ENCODE measurements at places on chromosomes 1 and 21.

- DNase-seq: no peak
These were observed 113.0 kb upstream of the ARHGEF16 start for GRCh38 chr1:3341236-3341994.

- peak; percentile 85 for DNase-seq
These were observed 204.7 kb downstream of the LHX8 start for GRCh38 chr1:75338616-75339483.

DNA sequence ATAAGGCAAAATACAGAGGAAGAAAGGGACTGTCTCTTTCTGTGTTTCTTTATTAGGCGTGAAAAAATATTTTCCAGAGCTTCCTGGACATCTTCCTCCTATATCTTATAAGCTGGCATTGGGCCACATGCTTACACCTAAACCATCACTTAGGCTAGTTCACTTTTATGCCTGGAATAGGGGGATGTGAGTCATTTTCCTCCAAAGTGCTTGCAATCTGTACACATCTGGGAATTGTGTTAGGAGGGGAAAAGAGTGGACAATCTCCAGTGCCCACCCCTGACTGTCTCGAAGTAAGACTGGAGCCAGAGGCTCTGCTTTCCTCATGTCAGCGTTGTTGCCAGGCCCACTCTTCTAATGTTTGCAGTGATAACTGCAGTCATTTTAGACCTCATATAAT, 29.9 kb downstream of the GIPC2 start:
- no peak for DNase-seq

DNA sequence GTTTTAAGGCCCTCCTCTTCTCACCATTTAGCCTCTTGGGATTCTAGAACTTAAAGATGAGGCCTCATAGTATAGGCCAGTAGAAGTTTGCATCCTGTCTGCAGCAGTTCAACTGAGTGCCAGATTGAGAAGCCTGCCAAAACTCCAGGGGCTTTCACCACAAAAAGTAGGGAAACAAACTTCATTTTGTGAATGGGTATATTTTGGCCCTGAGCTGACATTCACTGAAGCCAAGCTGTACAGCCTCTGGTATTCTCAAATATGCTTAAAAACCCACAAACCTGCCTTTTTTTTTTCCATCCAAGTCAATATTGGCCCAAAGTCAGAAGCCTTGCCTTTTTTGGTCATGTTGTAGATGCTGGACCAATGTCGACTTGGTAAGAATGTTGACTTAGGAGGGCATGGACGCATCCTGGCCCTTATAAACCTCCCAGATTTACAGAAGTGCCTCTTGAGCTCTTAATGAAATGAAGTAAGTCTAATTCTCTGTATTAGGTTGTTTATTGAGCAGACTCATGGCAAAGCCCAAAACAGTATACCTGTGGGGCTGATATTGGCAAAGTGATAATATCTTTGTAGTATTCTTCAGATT, 337.5 kb downstream of the CHRM3 start:
- DNase-seq: no peak

GRCh38 chr1:116318897-116319296, 54.1 kb upstream of the ATP1A1 start:
- DNase-seq: no peak

- peak; percentile 53 for DNase-seq
These were observed 25.4 kb downstream of the FMN2 start for GRCh38 chr1:240116831-240117769.

GRCh38 chr1:59110271-59110670, 186.6 kb upstream of the FGGY start:
- DNase-seq: no peak

GRCh38 chr1:19113697-19114092, 96.4 kb downstream of the UBR4 start:
- DNase-seq: no peak

DNA sequence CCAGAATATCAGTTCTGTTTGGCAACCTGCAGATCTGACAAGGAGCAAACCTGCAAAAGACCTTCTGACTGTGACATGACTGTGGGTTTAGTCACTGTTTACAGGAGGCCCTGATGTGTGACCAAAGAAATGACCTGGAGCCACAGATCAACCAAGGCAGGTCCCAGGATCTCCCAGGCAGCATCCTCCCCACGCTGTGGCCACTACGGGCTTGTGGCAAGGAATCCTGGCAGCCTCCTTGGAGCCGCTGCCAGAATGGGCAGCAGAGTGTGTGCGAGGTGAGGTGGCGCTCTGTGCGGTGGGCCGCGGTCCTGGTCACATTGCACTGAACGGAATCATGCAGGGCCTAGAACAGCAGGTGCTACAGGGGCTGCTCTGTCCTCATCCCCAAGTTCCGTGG, 15.9 kb downstream of the MCM3AP start:
- DNase-seq: no peak

GRCh38 chr1:29655945-29656850, 419.9 kb downstream of the PTPRU start:
- DNase-seq: peak; percentile 75

- no peak for DNase-seq
These were observed 633.9 kb upstream of the PTBP2 start for GRCh38 chr1:96087719-96088118.

- DNase-seq: peak; percentile 76
These were observed at the start of gene KIF17 for GRCh38 chr1:20717452-20718342. TSS of gene KIF17 (minus strand) at chr1:20718007. CDS start at chr1:20717706, 301 bp downstream.

DNA sequence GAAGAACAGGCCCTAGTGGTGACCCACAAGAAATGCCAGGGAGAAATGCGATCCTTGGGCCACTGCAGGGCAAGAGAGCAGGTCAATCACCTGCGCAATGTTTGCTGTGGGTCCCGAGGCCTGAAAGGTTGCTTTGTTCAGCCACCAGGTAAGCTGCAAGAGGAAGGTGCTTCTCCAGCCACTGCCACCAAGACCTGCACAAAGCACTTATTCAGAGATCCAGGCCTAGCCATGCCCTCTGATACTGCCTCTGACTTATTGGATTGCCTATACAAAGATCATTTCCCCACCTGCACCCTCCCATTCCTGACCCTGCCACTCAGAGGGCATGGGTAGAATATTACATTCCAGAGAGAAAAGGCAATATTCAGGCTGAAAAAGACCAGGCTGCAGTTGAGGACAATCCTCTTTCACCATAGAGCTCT, 349.4 kb upstream of the NFIA start:
- no peak for DNase-seq

- DNase-seq: peak; percentile 83
These were observed 19.7 kb downstream of the BTG2 start for GRCh38 chr1:203325026-203325417.

GRCh38 chr1:161009602-161010211, 11.2 kb downstream of the F11R start:
- no peak for DNase-seq

DNA sequence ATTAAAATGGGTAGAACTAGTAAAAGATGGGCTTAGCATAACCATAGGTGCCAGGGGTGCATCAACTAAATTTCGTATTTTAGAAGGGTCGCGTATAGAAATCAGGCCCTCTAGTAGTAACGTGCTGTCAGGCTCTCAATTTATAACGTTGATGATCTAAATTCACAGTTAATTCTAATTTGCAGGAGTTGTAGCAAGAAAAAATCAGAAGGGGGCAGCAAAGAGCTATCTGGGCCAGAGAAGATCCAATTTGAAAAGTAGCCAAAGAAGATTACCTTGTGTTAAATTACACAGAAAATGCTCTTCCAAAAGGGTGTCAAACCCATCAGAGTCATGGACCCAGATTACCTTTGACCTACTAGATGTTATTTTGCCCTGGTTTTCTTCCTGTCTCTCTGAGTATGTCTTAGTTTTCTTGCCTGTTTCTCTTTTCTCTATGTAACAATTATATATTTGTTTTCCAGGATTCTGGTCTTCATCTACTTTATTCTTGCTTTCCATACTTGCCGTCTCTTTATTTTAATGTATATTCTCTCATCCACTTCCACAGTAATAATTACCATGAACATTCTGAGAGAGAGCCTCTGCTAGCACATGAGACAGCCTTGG, 1030.9 kb downstream of the AMY1C start:
- DNase-seq: peak; percentile 77

- no peak for DNase-seq
These were observed 18.1 kb upstream of the PRDM2 start for GRCh38 chr1:13681921-13682320.

DNA sequence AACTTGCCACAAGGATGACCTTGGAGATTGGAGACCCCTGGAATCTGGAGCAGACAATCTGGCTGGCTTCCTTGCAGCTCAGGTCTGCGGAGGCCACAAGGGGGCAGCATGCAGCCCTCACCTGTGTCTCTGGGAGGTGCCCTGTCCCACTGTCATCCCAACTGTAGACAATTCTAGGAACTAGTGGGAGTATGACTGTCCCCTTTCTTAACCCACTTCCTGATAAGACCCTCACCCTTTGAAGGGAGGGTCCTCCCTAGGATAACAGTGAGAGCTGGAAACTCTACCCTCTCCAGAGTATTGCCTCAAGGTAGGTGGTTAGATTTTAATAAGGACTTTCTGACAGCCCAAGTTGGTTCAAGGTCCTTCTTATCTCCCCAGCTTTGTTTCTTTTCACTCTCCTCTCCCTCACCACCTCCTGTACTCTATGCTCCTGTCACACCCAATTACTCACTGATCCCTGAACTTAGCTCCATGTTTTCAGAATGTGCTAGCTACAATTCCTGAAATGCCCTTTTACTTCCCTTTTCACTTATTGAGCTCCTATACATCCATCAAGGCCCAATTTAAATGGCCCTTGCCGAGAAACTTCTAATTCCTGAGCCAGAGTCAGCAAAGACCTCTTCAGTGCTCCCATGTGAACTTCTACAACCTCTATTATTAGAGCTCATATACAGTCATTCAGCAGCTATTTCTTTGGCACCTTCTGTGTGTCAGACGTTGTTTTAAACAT, 9.2 kb upstream of the KCNQ4 start:
- peak; percentile 49 for DNase-seq

- DNase-seq: no peak
These were observed 150.1 kb downstream of the PLA2G4A start for GRCh38 chr1:186978596-186979556.

- no peak for DNase-seq
These were observed 26.2 kb upstream of the C1orf105 start for GRCh38 chr1:172394141-172394751.

GRCh38 chr1:18881642-18882431, 20.5 kb downstream of the ALDH4A1 start:
- DNase-seq: no peak

- no peak for DNase-seq
These were observed 131.9 kb downstream of the AK5 start for GRCh38 chr1:77413541-77414335.

GRCh38 chr1:160271025-160271424, 8.7 kb upstream of the DCAF8 start:
- no peak for DNase-seq

- DNase-seq: no peak
These were observed 13.3 kb downstream of the COL6A2 start for GRCh38 chr21:46111193-46111571.

GRCh38 chr1:69932760-69933159, 272.6 kb downstream of the LRRC40 start:
- no peak for DNase-seq

- DNase-seq: no peak
These were observed 146.9 kb upstream of the C1orf174 start for GRCh38 chr1:4046836-4047461.

GRCh38 chr1:208173749-208174148, 70.4 kb downstream of the PLXNA2 start:
- DNase-seq: no peak

GRCh38 chr1:26789931-26790330, 2.2 kb downstream of the PIGV start:
- no peak for DNase-seq

- DNase-seq: no peak
These were observed 211.1 kb downstream of the SMYD3 start for GRCh38 chr1:246295968-246296367.

DNA sequence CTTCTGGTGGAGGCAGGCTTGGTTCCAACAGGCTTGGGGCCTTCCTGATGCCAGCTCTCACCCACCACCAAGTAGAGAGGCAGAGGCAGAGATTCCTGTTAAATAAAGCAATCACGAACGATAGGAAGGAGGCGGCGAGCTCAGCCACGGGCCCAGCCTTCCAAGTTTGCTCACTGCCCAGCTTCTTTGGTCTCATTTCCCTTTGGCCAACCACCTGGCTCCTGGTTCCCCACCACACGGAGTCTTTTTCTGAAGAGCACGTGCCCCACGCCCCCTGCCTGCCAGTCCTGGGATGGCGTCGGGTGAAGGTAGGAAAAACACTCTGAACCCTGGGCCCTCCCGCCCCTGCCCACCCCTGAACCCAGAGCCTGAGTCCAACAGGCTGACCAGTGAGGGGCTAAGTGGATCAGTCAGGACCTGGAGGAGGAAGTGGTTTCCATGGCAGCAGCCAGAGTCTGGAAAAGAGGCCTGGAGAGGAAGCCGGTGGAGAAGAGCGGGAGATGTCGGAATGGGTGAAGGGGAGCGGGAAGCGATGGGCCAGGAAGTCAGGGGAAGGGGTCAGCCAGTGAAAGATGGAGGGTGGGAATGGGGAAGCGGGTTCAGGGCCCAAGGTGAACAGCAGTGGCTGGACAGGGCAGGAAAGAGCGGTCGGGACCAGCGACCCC, 158.2 kb upstream of the KLHDC7A start:
- no peak for DNase-seq

- no peak for DNase-seq
These were observed 92.9 kb upstream of the SOD1 start for GRCh38 chr21:31566611-31567010.

DNA sequence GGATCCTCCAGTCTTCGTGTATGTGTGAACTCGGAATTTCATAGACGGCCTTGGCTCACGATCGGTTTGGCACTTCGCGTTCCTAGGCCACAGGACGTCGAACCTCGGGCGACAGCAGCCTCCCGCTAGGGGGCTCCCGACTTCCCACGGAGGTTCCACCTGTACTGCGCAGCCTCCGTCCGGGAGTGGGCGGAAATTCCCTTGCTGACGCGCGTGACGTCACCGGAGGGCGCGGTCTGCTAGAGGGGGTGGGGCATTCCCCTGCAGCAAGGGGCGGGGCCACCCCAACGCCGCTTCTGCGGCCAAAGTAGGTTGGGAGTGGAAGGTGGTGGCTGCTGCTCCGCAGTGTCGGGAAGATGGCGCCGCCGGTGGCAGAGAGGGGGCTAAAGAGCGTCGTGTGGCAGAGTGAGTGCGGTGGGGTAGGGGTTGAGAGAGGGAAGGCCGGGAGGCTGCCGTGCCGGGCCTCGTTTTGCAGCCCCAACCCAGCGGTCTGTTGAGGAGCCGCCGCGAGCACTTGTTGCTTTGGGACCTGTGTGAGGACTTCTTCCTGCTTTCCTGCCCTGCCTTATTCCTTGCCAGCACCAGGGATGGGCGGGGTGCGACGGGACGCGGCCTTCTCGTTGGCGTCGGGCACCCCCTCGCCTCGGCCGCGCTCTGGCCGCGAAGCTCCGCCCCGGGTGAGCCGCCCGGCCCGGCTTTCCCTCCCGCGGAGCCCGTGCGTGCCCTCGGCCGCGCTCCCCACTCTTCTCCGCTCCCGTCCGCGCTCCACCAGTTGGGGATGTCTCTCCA, at the start of gene STXBP3:
Gene STXBP3 (plus strand): TSS at position 293 of the 789 bp plus-strand sequence. CDS start 64 bp downstream, at position 357.
- peak; percentile 98 for DNase-seq

GRCh38 chr1:25031966-25032667, 102.0 kb upstream of the RUNX3 start:
- peak; percentile 33 for DNase-seq

DNA sequence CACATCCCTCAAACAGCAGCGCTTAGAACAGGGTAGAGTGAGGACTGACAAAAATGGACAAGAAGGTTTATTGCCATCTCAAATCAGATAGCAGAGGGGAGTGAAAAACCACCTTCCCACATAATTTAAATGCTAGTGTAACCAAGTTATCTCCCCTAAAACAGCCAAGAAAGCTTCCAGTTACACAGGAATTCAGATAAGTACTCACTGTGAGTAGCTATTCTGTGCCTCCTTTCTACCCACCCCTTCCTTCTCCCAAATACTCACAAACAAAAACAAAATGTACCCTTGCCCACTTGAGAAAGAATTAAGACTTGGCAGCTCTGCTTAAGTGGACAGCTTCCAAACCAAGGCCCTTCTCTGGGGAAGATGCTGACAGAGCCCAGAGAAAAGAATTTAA, 9.1 kb downstream of the OTUD7B start:
- DNase-seq: no peak

Data from NCI-H1417 (cell line).